ENCODE measurements at places on chromosomes 3 and 15.

DNA sequence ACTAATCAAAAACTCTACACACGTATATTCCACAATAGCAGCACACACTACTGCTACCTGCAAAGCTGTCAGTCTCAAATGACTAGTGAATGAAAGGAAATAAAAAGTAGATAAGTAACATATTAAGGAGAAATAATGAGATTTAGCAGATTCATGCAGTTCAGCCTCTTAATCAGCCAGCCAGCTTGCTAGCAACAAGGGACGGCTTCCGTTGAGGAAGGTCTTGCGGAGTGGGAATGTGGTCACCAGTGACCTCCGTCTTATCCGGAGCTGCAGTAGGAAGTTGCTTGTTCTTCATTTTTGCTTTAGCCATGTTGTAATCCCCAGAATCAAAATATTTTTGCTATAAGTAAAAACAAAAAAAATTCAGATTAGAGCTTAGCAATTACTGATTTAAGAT lies 17.1 kb downstream of the ARPP19 start:
- DNase-seq = no peak
- no peak overlapping the region for H3K4me3 ChIP-seq
- peaks cover 2% of the 10 kb centered on the region for H3K27me3 ChIP-seq
- no peak overlapping the region for H3K27ac ChIP-seq
- peaks cover 10% of the 10 kb centered on the region for H3K4me1 ChIP-seq
- H3K36me3 ChIP-seq = peaks cover 36% of the 10 kb centered on the region

DNA sequence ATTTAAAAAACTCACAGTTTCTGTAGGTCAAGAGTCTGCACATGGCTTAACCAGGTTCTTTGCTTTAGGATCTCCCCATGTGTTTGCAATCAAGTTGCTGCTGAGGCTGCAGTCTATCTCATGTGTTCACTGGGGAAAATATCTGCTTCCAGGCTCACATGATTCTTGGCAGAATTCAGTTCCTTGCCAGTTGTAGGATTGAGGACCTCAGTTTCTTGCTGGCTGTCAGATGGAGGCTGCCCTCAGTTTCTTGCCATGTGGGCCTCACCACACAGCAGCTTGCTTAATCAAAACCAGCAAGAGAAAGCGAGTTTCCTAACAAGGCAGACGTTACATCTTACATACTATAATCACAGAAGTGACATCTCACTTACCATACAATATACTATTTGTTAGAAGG lies 10.0 kb upstream of the TBC1D5 start:
- no peak overlapping the region for H3K27ac ChIP-seq
- H3K4me3 ChIP-seq = no peak overlapping the region
- H3K27me3 ChIP-seq = peaks cover 5% of the 10 kb centered on the region
- H3K4me1 ChIP-seq = peaks cover 18% of the 10 kb centered on the region

- peak overlapping the region; percentile 65 for H3K27ac ChIP-seq
- H3K4me1 ChIP-seq = peaks cover 28% of the 10 kb centered on the region
- no peak for DNase-seq
- H3K36me3 ChIP-seq = peaks cover 11% of the 10 kb centered on the region
- peaks cover 4% of the 10 kb centered on the region for H3K27me3 ChIP-seq
Observed at GRCh38 chr3:61649381-61650170, 88.2 kb downstream of the PTPRG start.

GRCh38 chr3:59052803-59053411 lies 3.1 kb upstream of the CFAP20DC start:
- peaks cover 27% of the 10 kb centered on the region for H3K4me1 ChIP-seq
- no peak overlapping the region for H3K4me3 ChIP-seq
- no peaks in the 10 kb centered on the region for H3K36me3 ChIP-seq

GRCh38 chr3:170840291-170840859 lies 29.6 kb downstream of the RPL22L1 start:
- no peak for DNase-seq
- no peak overlapping the region for H3K4me3 ChIP-seq
- no peak overlapping the region for H3K27ac ChIP-seq
- H3K36me3 ChIP-seq = no peaks in the 10 kb centered on the region
- no peaks in the 10 kb centered on the region for H3K4me1 ChIP-seq
- peaks cover under 1% of the 10 kb centered on the region for H3K27me3 ChIP-seq

DNA sequence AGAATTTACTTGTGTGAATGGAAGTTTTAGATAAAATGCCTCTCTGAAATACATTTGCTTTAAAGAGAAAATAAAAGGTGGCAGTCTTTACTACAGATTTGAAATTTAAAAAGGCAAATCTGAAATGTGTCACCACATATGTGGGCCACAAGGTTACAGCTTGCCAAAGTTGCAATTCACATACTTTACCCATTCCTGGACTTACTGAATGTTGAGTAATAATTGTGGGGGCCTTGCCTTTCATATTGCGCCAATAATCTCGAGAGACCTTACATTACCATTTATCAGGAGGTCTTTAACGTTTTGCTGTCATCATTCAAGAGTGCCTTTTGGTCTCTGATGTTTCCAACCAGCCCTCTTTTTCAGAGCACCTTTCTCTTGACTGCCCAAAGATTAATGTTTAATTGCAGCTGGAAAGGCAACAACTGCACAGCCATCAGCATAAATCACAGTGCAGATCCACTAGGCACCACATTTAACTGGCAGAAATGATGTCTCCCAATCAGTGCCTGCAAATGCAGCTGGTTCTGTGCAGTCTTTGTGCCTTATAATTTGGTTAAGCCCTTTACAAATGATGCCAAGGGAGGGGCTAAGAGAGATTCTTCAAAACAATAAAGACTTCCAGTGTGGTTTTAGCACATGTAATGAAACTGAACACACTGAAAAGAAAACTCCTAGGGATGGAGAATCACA lies 206.8 kb downstream of the MAGI1 start:
- DNase-seq = peak; percentile 56
- H3K36me3 ChIP-seq = peaks cover 12% of the 10 kb centered on the region
- peak overlapping the region; percentile 76 for H3K27ac ChIP-seq
- H3K4me1 ChIP-seq = peaks cover 96% of the 10 kb centered on the region
- H3K27me3 ChIP-seq = peaks cover 2% of the 10 kb centered on the region
- H3K4me3 ChIP-seq = peak overlapping the region; percentile 73

DNA sequence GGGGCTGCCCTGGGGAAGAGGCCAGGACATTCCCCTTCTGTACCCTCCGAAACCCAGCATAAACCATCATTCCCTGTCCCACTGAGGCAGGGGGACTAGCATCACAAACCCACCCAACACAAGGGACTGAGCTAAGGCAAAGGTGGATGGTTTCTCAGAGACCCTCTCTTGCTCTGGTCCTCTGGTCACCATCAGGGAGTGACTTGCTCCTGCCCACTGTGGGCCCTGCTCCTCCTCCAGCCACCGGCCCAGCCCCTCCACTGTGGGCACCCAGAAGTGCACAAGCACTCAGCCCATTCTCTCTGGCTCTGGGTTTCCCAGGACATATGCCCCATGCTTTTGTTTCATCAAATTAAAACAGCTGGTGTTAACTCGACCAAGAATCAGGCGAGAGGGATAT lies 44.9 kb downstream of the PTH1R start:
- H3K4me3 ChIP-seq = no peak overlapping the region
- H3K27ac ChIP-seq = no peak overlapping the region
- H3K27me3 ChIP-seq = no peaks in the 10 kb centered on the region
- H3K4me1 ChIP-seq = peaks cover 21% of the 10 kb centered on the region
- DNase-seq = no peak

GRCh38 chr3:195251336-195252065 lies 19.5 kb downstream of the XXYLT1 start:
- peaks cover 25% of the 10 kb centered on the region for H3K4me1 ChIP-seq
- H3K36me3 ChIP-seq = no peaks in the 10 kb centered on the region
- H3K27me3 ChIP-seq = no peaks in the 10 kb centered on the region
- H3K4me3 ChIP-seq = no peak overlapping the region
- no peak overlapping the region for H3K27ac ChIP-seq
- DNase-seq = no peak

GRCh38 chr3:186268616-186269448 lies 93.2 kb downstream of the DGKG start:
- peaks cover 46% of the 10 kb centered on the region for H3K27me3 ChIP-seq
- peak; percentile 26 for DNase-seq
- no peaks in the 10 kb centered on the region for H3K36me3 ChIP-seq
- H3K27ac ChIP-seq = no peak overlapping the region

- H3K36me3 ChIP-seq = peaks cover 10% of the 10 kb centered on the region
- no peaks in the 10 kb centered on the region for H3K4me1 ChIP-seq
- no peak overlapping the region for H3K4me3 ChIP-seq
- no peak overlapping the region for H3K27ac ChIP-seq
- DNase-seq = no peak
Observed at GRCh38 chr3:87836026-87836425, 222.8 kb downstream of the CGGBP1 start.

GRCh38 chr15:60787837-60788691 lies 309.1 kb upstream of the ICE2 start:
- no peaks in the 10 kb centered on the region for H3K4me1 ChIP-seq
- H3K4me3 ChIP-seq = no peak overlapping the region
- DNase-seq = no peak
- H3K36me3 ChIP-seq = no peaks in the 10 kb centered on the region

DNA sequence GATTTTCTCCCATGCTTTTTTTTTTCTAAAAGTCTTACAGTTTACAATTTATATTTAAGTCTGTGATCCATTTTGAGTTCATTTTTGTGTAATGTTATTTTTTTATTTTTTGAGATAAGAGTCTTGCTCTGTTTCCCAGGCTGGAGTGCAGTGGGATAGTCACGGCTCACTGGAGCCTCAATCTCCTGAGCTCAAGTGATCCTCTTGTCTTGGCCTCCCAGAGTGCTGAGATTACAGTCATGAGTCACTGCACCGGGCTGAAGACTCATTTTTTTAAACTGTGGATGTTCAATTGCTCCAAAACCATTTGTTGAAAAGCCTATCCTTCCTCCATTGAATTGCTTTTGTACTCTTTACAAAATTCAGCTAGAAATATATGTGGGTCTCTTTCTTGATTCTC lies 19.5 kb downstream of the LNP1 start:
- H3K27ac ChIP-seq = no peak overlapping the region
- DNase-seq = no peak
- peaks cover 2% of the 10 kb centered on the region for H3K27me3 ChIP-seq
- H3K4me3 ChIP-seq = no peak overlapping the region
- peaks cover 4% of the 10 kb centered on the region for H3K4me1 ChIP-seq

DNA sequence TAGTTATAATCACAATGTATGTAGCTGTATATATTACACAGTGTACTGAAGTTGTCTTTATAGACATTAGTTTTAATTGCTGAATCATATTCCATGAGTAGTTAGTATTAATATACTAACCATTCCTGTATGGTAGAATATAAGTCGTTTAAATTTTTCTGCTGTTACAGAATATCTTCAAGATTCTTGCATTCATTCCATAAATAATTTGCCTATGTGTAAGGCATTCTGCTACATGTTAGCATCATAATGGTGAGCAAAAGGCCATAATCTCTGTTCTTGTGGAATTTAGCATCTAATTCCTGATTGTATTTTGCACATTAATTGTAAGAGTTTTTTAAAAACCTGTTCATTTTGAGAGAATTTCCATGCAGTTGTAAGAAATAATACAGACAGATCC lies 14.1 kb downstream of the GYG1 start:
- peak; percentile 45 for DNase-seq
- peaks cover 4% of the 10 kb centered on the region for H3K27me3 ChIP-seq
- peak overlapping the region; percentile 17 for H3K4me3 ChIP-seq
- peaks cover 42% of the 10 kb centered on the region for H3K4me1 ChIP-seq
- H3K27ac ChIP-seq = peak overlapping the region; percentile 49
- peaks cover 40% of the 10 kb centered on the region for H3K36me3 ChIP-seq

- peak; percentile 55 for DNase-seq
Observed at GRCh38 chr15:81160312-81161159, 26.5 kb downstream of the CFAP161 start.

- H3K27me3 ChIP-seq = no peaks in the 10 kb centered on the region
Observed at GRCh38 chr3:118089563-118089962, 945.1 kb downstream of the IGSF11 start.

DNA sequence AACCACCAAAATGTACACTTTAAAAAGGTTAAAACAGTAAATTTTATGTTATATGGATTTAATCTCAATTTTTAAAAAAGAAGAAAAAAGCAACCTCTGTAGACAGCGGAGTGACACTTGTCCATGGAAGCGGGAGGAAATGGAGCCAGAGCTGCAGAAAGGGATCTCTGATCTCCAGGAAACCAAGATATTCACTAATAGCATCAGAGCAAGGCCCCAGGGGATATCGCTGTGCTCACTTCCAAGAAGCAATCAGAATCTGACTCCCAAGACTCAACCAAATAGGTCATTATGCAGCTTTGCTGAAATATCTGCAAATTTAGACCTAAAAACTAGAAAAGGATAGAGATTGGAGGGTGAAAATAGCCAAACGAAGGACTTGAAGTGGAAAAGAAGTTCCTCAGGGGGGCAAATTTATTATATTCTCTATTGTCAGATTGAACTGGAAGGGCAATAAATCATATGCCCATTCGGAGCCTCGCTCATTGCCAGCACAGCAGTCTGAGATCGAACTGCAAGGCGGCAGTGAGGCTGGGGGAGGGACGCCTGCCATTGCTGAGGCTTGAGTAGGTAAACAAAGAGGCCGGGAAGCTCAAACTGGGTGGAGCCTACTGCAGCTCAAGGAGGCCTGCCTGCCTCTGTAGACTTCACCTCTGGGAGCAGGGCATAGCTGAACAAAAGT lies 62.0 kb upstream of the ATP2C1 start:
- H3K36me3 ChIP-seq = no peaks in the 10 kb centered on the region
- no peak overlapping the region for H3K4me3 ChIP-seq
- H3K27me3 ChIP-seq = peaks cover 9% of the 10 kb centered on the region
- H3K27ac ChIP-seq = no peak overlapping the region

DNA sequence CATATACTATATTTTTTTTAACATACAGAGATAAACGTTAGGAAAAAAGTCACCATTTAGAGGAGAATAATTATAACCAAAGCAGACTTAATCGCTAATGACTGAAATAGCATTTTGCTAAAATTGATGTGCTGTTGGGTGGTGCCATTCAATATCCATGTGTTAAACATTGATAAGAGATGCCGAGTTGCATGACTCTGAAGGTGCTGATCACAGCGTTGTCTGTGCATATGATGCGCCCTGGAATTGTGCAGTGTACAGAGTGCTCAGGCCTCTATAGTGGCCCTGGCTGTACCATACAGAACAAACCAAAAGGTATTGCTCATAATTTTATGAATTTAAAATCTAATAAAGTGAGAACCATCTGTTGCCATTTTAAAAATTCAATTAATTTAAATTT lies 168.3 kb downstream of the MEIS2 start:
- DNase-seq = no peak
- H3K36me3 ChIP-seq = peaks cover 33% of the 10 kb centered on the region
- no peak overlapping the region for H3K27ac ChIP-seq
- H3K4me3 ChIP-seq = no peak overlapping the region
- no peaks in the 10 kb centered on the region for H3K27me3 ChIP-seq

DNA sequence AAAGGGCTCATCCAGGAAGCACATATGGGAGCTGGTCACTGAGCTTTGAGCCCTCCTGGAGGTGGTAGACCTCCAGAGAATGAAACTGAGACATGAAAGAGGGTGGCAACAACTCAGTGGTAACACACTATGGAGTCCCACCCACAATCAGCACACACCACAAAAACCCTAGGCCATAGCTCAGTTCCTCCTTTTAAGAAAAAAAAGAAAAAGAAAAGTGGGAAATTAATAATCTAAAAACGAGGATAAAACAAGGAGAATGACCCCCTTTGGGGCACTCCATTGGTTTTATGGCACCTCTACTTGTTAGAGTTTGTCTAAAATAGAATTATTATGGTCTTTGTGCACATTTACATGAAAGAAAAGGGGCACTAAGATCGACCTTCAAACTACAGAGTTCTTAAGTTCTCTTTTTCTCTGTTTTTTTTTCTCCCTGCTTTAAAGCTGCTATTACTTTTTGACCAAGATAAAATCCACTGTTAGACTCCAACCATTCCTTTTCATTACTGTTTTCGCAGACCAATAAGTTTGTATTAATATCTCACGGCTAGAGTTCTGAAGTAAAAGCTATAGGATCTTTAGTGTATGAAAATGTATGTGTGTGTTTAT lies 40.2 kb upstream of the ZBTB20 start:
- H3K4me1 ChIP-seq = no peaks in the 10 kb centered on the region
- no peak overlapping the region for H3K4me3 ChIP-seq
- H3K36me3 ChIP-seq = no peaks in the 10 kb centered on the region
- no peak overlapping the region for H3K27ac ChIP-seq

Measured in HFFc6 (cell line).